Central memory CD8-positive, alpha-beta T cell (primary cell): ENCODE measurements at places on chromosomes 6 and 20.

DNA sequence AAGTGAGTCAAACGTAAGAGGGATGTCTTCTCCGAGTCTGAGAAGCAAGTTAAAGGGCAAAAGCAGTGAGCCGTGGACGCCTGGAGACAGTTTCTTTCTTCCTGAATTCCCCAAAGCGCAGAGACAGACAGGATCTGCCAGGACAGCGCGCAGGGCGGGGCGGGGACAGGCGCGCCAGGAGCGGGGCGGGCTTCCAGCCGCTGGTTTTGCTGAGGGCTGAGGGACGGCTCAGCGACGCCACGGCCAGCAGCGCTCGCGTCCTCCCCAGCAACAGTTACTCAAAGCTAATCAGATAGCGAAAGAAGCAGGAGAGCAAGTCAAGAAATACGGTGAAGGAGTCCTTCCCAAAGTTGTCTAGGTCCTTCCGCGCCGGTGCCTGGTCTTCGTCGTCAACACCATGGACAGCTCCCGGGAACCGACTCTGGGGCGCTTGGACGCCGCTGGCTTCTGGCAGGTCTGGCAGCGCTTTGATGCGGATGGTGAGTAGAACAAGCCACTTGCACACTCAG is at the start of gene SCGN:
TSS of gene SCGN (plus strand) at position 209 of the 509 bp plus-strand sequence. CDS start at position 398, 189 bp downstream.
- H3K36me3 ChIP-seq, result no peaks in the 10 kb centered on the region
- no peak within 1 kb of the TSS for H3K27ac ChIP-seq
- H3K27me3 ChIP-seq, result peaks cover 57% of the 10 kb centered on the region
- H3K4me3 ChIP-seq, result no peak within 1 kb of the TSS
- H3K4me1 ChIP-seq, result no peaks in the 10 kb centered on the region
- no peak for DNase-seq

DNA sequence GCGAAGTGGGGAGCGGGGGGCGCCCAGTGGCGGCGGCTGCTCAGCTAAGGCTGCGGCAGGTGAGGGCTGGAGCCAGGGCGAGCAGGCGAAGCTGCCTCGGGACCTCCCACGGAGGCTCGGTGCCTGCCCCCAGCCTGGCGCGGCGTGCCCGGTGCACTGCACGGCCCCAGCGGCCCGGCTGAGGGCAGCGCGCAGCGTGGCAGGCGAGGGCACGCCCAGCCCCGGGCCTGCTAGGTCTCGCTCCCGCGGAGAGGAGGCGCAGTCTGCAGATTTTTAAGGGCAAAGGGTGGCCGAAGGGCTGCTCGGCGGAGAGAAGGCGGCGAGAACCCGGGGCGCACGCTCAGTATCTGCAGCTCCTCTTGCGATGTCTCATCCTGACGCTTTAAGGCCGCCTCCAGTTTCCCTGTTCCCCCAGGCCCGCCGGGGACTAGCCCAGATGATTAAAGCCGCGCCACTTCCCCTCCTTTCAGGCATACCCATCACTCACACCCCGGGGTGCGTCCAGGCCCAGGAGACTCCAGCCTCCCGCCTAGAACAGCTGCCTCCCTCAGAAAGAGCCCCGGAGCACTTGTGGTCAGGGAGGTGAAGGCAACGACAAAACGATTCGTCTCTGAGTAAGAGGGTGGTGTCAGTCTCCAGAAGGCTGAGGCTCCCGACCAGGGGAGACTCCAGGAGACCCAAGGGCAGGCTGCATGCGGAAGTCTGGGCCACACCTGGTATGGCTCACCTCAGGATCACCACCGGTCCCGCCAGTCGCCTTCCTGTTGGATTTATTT is at the start of gene FERMT1:
TSS of gene FERMT1 (minus strand) at position 158 of the 776 bp plus-strand sequence. CDS start 3,476 bp downstream, outside the sequence.
- H3K27ac ChIP-seq, result no peak within 1 kb of the TSS
- no peaks in the 10 kb centered on the region for H3K36me3 ChIP-seq
- H3K4me1 ChIP-seq, result peaks cover 6% of the 10 kb centered on the region
- DNase-seq, result no peak
- H3K27me3 ChIP-seq, result peaks cover 76% of the 10 kb centered on the region

DNA sequence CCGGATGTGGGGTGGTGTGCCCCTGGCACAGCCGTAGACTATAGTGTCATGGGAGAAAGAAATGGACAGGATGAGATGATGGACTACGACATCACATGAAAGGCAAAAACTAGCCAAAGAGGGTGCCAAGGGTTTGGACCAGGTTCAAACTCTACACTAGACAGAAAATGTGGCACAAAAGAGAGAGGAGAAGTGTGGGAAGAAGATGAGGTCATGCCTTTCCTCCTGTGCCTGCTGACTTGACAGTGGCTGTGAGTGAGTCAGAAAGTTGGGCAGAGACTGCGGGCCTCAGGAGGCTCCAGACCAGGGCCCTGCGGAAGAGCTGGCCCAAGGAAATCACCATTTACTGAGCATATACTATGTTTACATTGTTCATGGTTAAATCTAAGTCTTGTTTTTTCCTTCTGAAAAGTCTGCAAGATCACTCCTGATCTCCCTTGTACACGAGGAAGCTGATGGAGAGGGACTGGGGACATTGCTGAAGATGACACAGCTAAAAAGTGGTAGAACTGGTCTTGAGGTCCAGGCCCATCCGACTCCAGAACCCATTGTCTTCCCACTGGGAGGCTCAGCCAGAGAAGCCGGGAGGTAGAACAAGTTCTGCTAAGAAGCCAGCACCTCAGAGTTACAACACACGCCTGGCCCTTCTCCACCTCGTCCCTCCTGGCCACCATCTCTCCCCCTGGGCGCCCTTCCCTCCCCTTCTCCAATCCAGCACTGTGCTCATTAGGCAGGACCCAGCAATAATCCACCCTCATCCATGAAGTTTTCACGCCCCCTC is 35.6 kb downstream of the CNKSR3 start:
- H3K27ac ChIP-seq, result no peak overlapping the region
- H3K4me3 ChIP-seq, result no peak overlapping the region
- H3K27me3 ChIP-seq, result peaks cover 27% of the 10 kb centered on the region

- no peak overlapping the region for H3K4me3 ChIP-seq
- no peak for DNase-seq
- peaks cover 23% of the 10 kb centered on the region for H3K27me3 ChIP-seq
- H3K27ac ChIP-seq, result no peak overlapping the region
- H3K36me3 ChIP-seq, result no peaks in the 10 kb centered on the region
Measured at GRCh38 chr6:802701-803100, 109.8 kb upstream of the EXOC2 start.
